NCI-H2081 (cell line): ENCODE measurements at places on chromosomes 7 and 10.

GRCh38 chr7:117872561-117873309, 506 bp downstream of the CTTNBP2 start:
- no peak for DNase-seq

DNA sequence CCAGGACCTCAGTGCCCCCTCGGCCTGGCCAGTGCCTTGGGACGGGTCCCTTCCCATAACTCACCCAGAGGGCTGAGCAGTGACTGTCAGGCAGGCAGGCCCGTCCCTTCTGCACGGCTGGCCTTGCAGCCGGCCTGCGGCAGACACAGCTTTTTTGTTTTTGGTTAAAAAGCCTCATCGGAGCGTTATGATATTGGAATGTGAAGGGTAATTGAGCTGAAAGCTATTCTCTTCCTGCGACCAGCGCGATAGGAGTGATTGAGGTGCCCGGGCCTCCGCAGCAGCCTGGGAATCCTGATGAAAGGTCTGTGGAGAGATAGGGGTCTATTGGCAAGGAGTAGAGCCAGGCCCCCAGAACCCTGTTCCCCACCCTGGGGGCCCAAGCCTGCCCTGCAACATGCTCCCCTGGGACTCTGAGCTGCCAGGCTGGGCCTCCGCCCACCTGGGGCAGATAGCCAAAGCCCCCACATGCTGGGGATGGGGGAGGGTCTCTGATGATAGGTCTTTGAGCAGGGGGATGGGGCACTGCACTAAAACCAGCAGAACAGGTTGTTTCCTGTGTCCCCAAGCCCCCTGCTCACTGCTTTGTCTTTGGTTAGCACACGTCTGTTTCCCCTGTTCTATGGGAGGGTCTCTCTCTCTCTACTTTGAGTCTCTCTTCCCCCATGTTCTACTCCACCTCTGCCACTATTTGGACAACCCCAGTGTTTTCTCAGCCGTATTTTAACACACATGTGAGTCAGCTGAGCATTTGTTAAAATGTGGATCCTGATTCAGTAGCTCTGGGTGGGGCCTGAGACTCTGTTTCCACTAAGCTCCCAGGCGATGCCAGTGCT, 131.9 kb downstream of the CDH23 start:
- DNase-seq: no peak

DNA sequence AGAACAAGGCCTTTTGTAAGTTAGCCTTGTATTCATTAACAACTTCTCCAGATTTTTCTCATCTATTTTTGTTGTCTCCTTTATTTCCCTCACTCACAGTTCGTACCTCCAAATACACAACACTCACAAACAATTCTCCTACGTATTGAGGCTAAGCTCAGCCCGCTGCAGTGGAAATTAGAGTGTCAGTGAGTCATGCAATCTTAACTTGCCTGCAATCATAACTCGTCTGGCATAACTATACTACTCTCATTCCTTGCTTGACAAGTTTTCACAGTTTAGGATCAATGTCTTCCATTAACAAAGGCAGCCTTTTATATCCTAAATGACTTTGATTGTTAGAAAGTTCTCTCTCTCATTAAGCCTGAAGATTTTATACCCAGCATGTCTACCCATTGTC, 23.8 kb downstream of the TMEM196 start:
- DNase-seq: no peak

DNA sequence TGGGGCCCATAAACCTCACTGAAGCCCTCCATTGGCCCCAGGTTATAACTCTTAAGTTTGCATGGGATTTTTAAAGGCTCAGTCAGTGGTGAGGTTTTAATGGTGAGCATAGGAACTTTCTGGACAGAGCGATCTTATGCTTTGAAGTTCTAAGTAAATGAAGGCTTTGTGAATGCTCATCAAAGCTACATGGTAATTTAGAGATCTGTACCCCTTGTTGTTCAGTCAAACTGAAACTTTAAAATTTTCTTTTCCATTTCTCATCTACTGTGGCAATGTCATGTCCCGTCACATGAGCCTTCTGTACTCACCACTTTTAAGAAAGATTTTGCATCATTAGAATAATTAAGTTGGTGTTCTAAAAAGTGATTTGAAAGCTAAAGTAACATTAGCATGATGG, 39.9 kb downstream of the CHN2 start:
- no peak for DNase-seq

- DNase-seq: no peak
Measured at GRCh38 chr7:87107949-87108776, 44.1 kb upstream of the DMTF1 start.

- no peak for DNase-seq
Measured at GRCh38 chr10:122323941-122324675, 50.4 kb upstream of the PLEKHA1 start.

DNA sequence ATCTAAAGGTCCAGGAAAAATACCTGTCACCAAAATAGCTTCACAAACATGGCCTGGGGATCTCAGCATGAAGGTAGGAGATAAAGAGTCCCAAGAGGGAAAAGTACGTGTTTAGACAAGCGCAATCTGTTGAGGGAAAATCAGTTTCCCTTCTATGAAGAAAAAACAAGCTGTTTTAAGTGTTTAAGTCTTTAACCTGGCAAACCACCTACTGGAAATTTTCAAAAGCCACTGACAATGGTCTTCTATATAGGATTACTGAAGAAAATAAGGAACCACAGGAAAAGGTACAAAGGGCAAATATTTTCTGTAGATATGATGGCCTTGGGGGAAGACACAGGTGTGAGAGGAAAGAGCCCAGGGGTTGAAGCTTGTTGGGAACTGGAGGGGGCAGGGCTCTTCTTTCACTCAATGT, 21.2 kb downstream of the ALDH18A1 start:
- no peak for DNase-seq

DNA sequence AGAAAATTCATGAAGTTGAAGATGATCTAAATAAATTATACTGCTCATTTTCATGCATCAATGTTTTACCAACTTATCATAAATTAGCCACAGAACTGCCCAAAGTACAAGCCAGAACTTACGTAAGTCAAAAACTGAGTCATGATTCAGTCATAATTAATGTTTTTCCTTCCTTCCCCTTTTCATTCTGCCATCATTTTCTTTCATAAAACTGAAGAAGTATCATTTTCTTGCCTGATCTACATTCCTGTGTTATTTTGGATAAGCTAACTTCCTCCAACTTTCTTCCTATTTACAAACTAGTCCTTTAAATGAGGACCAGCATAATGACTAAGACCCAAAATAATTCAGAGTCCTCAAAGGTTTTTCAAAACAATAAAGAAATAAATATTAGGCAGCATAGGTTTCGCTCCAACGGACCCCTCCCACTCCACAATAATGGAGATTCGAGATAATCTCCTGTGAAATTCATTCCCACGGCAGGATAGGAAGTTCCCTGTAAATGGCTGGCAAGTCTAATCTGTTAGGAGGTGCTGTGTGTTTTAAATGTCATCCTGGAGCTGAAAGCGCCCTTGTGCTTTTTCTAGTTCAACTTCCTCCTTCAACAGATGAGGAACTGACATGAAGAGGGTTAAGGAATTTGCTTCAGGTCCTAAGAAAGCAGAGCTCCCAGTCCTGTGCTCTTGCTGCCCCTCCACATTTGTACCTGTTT, 218.9 kb downstream of the DOCK4 start:
- no peak for DNase-seq

DNA sequence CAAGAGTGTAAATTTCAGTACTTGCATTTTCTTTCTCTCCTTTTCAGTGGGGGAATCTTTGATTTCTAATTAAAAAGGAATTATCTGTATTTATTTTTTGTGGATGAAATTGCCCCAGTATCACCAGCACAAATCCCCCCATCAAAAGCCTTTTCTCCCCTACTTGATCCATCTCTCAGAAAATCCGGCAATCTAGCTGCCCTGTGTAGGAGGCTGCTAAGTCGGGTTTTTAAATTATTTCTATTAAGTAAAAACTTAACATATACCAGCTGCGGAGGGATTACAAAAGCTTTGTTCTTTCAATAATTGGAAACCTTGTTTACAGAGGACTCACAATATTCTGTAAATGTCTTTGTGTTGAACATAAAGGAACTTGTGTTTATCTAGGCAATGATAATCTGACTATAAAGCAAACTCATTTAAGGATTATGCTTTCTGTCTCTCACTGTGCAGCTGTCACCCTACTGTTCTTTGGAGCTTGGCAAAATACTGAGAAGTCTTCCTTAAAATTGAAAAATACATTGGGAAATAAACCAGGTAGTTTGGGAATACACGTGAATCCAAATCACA, 177.4 kb upstream of the PRR15 start:
- peak; percentile 26 for DNase-seq

DNA sequence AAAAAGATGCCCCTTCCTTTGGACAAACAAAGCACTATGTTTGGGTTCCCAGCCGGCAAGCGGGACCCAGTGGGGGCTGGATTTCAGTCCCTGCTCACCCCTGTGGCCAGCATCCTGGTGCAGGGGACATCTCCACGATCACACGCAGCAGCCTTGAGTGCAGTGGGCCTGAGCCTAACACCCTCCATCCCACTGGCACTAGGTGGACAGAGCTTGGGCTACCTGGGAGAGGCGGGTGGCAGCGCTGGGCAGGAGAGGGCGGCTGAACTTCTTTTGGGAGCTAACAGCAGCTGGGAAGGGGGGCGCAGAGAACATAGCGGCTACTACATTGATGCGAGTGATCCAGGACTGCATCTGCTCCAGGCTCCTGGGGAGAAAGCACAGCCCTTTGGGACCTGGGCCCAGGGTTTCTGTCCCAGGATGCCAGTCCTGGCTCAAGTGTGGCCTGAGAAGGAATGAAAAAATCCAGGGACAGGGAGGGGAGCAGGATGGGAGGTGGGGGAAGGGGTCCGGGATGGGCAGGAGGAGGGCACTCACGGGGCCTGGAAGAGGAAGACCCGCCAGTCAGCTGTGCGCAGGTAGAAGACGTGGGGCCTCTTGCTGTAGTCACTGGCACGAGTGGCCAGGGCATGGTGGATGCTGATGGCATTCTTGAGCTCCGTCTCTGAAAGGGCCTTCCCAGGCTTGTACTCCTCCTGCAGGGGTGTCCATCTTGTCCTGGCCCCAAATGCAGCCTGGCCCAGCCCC, 9.0 kb downstream of the NFKB2 start:
- DNase-seq: no peak

DNA sequence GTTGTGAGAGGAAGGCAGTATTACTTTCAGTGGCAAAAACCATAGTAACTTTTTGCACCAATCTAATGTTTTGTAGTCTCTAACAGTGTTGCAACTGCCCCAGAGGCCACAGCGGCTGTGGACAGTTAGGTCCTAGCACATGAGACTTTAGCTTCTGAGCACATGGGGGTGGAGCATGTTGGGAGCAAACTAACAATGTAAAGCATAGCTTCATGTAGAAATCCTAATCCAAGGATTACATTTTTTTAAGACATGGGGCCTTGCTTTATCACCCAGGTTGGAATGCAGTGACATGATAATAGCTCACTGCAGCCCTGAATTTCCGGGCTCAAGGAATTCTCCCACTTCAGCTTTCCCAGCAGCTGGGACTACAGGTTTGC, 49.0 kb downstream of the LAMB1 start:
- no peak for DNase-seq
